Activated T-cell treated with anti-CD3 and anti-CD28 coated beads for 48 hours (primary cell): ENCODE measurements at places on chromosomes 16 and 17.

- DNase-seq: no peak
Observed at GRCh38 chr16:58461056-58461455, 38.9 kb upstream of the NDRG4 start.

GRCh38 chr16:24508614-24509013 lies 30.8 kb upstream of the RBBP6 start:
- no peak for DNase-seq

- DNase-seq: no peak
Observed at GRCh38 chr16:49503256-49504022, 129.8 kb downstream of the C16orf78 start.

GRCh38 chr17:45063198-45063597 lies 2.1 kb downstream of the NMT1 start:
- no peak for DNase-seq
